T-helper 17 cell (primary cell): ENCODE measurements at places on chromosomes 12 and 14.
A peak's percentile ranks its signal among the peaks of the same experiment; 100 is the strongest.

GRCh38 chr14:42854061-42854460, 1247.4 kb downstream of the LRFN5 start:
- no peak for DNase-seq

GRCh38 chr14:100448376-100448775, 125.2 kb downstream of the SLC25A47 start:
- DNase-seq: no peak

DNA sequence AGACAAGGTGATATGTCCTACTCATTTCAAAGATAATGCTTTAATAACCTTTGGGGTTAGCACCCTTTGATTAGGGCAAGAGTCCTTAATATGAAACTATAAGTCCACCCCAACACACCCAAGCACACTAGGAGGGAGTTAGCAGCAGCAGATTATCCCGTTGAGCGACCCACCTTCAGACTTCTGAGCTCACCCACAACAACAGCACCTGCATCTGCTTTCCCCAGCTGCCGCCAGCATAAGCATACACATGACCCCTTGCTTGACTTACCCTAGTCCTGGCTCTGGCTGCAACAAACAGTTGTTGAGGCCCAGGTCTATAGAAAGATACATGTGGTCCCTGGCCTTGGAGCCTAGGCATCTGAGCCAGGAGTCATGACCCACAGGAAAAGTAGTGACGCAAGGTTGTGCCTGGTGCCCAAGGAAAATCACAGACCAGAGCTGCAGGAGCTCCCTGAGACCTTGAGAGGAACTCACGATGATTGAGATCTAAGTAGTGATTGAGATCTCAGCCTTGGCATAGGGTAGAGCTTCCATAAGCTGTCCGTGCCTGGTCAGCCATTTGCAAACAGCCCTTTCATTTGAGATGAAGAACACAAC, 19.0 kb downstream of the ZDHHC22 start:
- DNase-seq: no peak

- no peak for DNase-seq
These were observed 49.9 kb downstream of the ESR2 start for GRCh38 chr14:64244279-64244678.

DNA sequence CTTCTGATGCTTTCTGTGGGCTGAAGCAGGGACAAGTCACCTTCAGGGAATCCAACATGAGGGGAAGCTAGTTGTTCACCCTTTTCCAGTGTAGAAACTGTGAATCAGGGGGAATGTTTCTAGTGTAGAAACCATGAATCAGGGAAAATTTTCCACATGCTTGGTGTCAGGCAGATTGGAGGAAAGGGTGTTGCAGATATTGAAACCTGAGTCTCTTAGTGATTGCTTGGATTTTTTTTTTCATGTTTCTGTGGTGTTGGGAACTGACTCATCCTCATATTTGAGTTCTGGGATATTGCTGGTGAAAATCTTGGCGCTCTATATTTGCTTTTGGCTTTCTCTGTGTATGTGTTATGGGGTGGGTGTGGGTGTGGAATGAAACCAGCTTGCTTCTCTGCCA, 144.5 kb upstream of the FBXO33 start:
- DNase-seq: no peak

GRCh38 chr14:101633276-101633675, 72.0 kb downstream of the DIO3 start:
- DNase-seq: no peak

GRCh38 chr12:104805186-104805585, 152.9 kb downstream of the SLC41A2 start:
- no peak for DNase-seq

- DNase-seq: no peak
These were observed 242.2 kb downstream of the SPTSSA start for GRCh38 chr14:34219661-34220377.

DNA sequence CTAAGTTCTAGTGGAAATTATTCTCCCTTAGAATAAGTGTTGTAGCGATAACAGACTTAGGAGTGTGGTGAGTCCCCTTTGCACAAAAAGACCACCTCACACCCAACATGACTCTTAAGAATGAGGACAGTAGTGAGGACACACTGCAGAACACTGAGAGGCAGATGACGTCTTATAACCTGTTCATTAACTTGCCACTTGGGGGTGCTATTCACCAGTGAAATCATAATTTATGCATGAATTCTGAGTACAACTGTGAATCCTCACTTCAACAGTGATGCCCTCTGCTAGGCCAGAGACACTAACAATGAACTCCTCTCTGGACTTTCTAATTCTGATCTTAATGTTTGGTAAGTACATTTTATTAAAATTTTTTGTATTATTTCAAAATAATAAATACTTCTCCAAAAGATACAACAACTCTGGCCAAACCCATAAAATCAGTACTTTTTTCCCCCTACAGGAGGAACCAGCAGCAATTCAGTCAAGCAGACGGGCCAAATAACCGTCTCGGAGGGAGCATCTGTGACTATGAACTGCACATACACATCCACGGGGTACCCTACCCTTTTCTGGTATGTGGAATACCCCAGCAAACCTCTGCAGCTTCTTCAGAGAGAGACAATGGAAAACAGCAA, 274.7 kb downstream of the DAD1 start:
- no peak for DNase-seq

DNA sequence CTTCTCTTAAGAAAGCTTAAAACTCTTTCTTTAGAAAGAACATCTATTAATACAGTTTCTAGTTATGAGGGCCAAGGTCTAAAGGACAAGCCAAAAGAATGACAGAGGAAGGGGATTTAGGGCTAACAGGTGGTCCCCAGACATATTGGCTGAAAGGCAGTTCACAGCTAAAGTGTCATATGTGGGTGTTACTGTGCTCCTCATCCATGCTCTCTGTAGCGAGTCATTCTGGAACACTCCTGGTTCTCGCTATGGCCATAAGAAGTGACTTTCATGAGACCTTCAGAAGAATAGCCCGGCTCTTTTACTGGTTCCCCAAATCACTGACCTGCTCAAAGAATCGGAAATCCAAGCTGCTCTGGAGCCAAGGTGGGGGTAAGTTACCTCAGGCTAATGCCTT, 55.0 kb downstream of the TBK1 start:
- no peak for DNase-seq

GRCh38 chr14:79596551-79596950, 614.8 kb downstream of the DIO2 start:
- no peak for DNase-seq

- DNase-seq: no peak
These were observed 40.1 kb downstream of the RERG start for GRCh38 chr12:15181017-15181683.

- no peak for DNase-seq
These were observed 53.6 kb upstream of the ARHGAP5 start for GRCh38 chr14:32023540-32023939.

GRCh38 chr12:39931231-39931630, 174.7 kb downstream of the SLC2A13 start:
- no peak for DNase-seq

DNA sequence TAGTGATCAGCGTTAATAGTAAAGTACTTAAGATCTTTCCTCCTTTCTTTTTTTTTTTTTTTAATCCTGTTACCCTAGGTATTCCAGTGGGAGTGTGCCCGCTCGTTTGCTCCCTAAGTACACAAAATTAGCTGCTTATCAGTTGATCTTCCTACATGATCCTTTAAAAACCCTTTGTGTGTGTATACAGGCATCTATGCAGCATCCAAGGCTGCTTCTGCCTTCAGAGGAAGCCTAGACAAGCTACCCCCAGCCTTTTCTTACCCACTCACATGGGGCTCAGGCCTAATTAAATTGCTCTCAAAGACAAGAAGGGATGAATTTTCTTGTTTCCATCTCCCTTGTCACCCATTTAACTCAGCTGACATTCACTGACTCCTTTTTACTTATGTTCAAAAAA, 343.4 kb upstream of the LMO3 start:
- DNase-seq: no peak

- DNase-seq: peak; percentile 37
These were observed 596 bp downstream of the DLST start for GRCh38 chr14:74882103-74882920.

DNA sequence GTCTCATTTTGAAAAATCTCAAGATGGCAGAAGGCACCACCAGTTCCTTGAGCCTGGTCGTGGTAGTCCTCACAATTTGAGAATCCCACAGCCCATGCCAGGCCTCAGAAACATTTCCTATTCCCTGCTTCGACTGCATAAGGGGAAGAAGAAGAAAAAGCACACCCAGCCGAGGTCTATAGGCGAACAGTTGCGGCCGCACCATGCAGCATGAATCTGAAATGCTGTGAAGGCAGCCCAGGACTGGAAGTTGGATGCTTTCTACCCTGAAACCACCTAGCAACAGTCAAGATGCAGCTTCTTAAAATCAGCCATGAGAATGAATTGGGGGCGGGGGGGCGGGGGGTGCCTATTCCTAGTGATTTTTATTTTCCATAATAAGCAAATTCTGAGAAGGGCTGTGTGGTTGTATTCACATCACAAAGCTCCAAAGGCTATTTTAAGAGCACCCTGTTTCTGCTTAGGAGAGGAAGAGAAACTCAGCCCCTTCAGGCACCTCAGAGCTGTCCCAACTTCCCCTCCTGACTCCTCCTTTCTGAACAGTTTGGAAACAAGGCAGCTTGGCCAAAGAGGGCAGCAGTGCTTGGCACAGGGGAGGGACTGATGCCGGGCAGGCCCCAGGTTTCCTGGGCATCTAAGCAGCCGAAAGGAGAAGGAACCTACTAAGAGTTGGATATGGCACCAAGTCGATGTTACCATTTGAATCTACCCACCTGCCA, 172.5 kb upstream of the FOXN3 start:
- no peak for DNase-seq

- DNase-seq: no peak
These were observed 110.1 kb upstream of the TBX3 start for GRCh38 chr12:114794049-114794558.

GRCh38 chr12:22828066-22828465, 203.1 kb downstream of the ETNK1 start:
- no peak for DNase-seq

DNA sequence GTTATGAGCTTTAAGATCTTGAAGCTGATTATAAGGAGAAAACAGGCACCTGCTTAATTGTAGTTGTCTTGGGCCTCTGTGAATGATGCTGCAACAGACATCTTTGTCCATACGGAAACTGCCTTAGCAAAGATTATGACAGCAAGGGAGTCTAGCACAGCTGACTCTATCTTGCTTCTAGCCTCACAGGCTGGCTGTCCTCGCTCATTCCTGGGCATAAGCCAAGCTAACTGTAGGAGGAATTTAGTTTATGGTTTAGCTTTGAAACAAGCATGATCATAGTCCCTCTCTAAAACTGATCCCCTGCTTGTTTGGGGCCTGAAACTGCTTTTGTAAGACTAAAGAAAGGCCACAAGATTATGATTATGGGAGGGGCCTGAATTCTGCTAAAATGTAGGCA, 74.3 kb upstream of the C14orf132 start:
- DNase-seq: no peak
